GM18507 (cell line): ENCODE measurements at places on chromosomes 4 and X.

DNA sequence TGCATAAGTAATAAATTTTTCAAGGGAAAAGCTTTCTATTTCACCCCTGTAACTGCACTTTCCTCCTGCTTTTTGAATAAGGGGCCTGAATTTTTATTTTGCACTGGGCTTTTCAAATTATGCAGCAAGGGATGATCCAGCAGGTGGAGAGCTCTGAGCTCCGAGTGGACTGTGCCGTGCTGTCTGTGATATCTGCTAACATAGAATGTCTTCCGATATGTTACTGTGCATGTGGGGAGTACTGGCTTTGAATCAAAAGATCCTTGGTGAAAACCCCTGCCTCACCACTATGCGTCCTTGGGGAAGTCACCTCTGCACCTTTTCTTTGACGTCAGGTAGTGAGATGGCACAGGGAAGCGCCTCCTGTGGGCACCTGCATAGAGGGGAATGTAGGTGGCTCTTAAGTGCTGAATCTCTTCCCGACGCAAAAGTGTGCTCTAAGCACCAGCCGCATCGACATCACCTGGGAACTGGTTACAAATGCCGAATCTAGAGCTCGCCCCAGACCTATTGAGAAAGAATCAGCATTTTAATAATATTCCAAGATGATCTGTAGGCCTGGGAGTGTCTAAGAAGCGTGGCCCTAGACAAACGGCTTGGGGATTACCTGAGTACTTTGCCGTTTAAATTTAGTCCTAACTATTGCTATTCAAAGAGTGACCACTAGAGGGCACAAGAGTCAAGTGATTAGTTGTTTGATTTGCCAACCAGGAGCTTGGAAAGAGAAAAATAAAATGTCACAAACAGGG lies 19.2 kb upstream of the WFS1 start:
- peak; percentile 48 for DNase-seq

DNA sequence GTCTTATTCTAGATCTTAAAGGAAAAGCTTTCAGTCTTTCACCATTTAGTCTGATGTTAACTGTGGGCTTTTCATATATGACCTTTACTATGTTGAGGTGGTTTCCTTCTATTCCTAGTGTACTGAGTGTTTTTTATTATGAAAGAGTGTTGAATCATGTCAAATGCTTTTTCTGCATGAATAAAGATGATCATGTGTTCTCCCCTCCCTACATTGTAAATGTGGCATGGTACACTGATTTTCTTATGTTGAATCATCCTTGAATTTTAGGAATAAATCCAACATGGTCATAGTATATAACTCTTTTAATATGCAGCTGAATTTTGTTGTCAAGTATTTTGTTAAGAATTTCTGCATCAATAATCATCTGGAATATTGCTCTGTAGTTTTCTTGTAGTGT lies 4.3 kb downstream of the CLGN start:
- DNase-seq, result no peak

DNA sequence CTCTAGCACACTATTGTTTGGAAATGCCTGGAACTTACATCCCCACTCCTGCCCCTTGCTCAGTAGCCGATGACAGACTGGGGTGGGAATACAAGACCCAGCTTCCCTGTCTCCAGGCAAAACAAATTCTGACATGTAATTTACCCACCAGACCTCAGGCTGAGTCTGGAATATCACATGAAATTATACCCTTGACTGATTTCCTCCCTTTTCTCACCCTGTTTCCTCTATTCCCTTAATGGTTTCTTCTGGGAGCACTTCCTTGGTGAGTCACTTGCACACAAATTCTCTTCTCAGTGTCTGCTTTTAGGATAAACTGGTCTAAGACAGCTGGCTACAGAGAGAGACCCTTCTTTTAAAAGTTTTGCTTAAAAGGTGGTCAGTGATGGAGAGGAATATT lies 65.8 kb upstream of the DIPK2B start:
- DNase-seq, result no peak

GRCh38 chrX:4935401-4935800 lies 1222.0 kb upstream of the PRKX start:
- DNase-seq, result no peak

DNA sequence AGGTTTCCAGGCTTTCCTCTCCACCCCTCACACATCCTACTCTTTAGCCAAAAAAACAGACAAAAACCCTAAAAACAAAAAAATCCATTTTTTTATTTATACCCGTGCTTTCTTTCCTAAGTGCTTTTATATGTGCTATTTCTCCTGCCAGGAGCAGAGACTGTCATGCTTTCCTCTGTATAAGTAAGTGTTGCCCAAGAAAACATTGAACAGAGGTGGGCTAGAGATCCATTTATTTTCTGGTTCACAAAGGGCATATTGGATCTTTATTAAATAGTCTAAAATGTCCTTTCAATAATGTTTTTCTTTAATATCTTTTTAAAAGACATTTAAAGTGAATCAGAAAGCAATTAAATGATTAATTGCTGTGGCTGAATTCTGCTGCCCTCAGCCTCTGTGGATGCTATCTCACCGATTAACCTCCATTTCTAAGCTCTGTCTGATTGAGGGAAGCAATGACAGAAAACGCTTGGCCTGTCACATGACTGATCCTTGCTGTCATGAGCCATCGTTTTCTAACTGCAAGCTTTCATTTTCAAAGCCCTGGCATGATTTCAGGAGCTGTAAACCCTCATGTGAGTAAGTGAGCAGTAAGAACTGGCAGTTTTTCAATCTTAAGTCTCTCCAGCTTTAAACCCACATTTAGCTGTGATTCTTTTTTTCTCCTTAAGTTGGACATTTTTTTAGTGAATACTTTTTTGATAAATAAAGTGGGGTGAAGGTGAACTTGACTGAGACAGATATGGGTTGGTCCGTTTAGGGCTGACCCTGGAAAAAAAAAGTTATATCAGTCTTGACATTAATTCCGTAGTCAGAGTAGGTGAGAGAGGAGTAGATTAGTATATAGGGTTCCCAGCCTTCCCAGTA lies 180.7 kb upstream of the PGRMC2 start:
- no peak for DNase-seq
